ENCODE measurements at places on chromosomes 16 and 17.

- no peak for DNase-seq
These were observed 6.5 kb upstream of the TRAF4 start for GRCh38 chr17:28737316-28737715.

- DNase-seq: no peak
These were observed 153.9 kb upstream of the CACNG3 start for GRCh38 chr16:24102209-24102660.

DNA sequence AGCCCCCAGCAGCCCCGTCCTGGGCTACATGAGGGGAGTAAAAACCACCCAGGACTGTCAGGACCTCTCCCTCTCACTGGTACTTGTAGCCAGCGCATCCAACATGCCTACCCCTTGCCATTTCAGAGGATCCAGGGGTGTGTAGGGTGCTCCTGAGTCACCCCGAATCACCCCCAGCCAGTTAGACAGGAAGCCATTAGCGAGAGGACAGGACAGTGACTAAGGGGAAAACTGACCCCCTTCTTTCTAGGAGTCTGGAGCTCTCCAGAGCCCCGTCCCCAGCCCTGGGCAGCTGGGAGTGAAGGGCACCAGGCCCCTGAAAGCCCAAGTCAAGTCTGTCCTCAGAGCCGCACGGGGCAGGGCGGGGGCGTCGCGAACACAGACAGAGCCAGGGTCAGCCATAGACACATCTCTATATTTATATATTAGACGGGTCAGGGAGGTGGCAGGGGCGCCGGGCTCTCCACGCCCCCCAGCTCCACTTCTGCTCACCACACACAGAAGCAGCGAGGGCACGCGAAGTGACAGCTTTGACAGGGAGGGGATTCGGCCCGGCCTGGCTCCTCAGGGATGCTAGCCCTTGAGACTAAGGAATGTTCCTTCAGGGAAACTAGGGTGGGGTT lies 485 bp upstream of the GDPD3 start:
- DNase-seq: no peak

GRCh38 chr17:13736916-13737315 lies 135.2 kb upstream of the HS3ST3A1 start:
- no peak for DNase-seq

- no peak for DNase-seq
These were observed 47.3 kb upstream of the CMIP start for GRCh38 chr16:81397058-81397878.

GRCh38 chr17:6711681-6712057 lies 1.5 kb downstream of the SLC13A5 start:
- no peak for DNase-seq

- DNase-seq: no peak
These were observed 7.6 kb downstream of the PSME3IP1 start for GRCh38 chr16:57178196-57178595.

- DNase-seq: no peak
These were observed 48.7 kb downstream of the DNAH17 start for GRCh38 chr17:78528541-78528940.

GRCh38 chr17:15236281-15237105 lies 28.6 kb downstream of the PMP22 start:
- DNase-seq: no peak

DNA sequence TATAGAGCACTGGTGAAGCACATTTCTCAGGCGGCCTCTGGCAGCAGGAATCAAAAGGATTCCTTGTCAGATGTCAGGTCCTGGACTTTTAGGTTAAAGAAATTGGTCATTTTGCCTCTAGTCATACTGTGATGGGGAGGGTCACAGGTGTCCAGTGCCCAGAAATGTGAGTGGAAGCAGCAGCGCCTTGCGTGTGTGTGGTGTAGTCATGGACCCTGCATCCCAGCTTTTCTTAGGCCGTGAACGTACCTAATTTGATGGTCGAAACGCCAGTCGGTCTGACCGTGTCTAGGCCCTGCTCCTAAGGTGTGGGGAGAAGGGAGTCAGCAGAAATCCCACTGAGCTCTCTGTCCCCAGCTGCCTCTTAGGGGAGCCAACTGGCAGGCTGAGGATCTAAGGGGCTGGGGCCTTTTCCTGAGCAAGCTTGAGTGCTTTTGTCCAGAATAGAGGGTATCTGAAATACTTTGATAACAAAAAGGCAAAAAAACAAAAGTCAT lies 32.0 kb downstream of the POLR3E start:
- no peak for DNase-seq

- DNase-seq: no peak
These were observed 1153.4 kb downstream of the CDH8 start for GRCh38 chr16:60882816-60883215.

GRCh38 chr16:79211586-79211985 lies 389.0 kb downstream of the MAF start:
- DNase-seq: no peak

GRCh38 chr16:23072084-23072599 lies 77.1 kb downstream of the USP31 start:
- no peak for DNase-seq
